ENCODE measurements at places on chromosomes 16 and 17. TPM values are rescaled to one million over a fixed set of nuclear protein-coding genes. Genes with fewer than 3 reads are reported as not detected.

Gene HAP1
- total RNA-seq: 0.49 TPM

Gene ABCA8
- total RNA-seq: 119 TPM

Gene C17orf113
- total RNA-seq: 1.8 TPM

Gene TMEM235
- total RNA-seq: not detected

Gene FBXO39
- total RNA-seq: 0.30 TPM

Measured in skin of body (tissue), 3 donors.